ENCODE measurements at places on chromosomes 7 and 10. TPM values are rescaled to one million over a fixed set of nuclear protein-coding genes. Genes with fewer than 3 reads are reported as not detected.

The TNRC18 gene
- 48.6 TPM for total RNA-seq

- DNase-seq: peak; percentile 23
Measured at GRCh38 chr10:132451506-132452215, 54.7 kb downstream of the PWWP2B start.

- peak; percentile 27 for DNase-seq
Measured at GRCh38 chr10:101778151-101778780, 2.4 kb upstream of the FGF8 start.

GRCh38 chr10:110706690-110707098, 62.6 kb downstream of the RBM20 start:
- DNase-seq: no peak

GRCh38 chr7:151008511-151009323, 15.6 kb downstream of the ATG9B start:
- DNase-seq: peak; percentile 86

The TAF5 gene
- total RNA-seq: 4.6 TPM

DNA sequence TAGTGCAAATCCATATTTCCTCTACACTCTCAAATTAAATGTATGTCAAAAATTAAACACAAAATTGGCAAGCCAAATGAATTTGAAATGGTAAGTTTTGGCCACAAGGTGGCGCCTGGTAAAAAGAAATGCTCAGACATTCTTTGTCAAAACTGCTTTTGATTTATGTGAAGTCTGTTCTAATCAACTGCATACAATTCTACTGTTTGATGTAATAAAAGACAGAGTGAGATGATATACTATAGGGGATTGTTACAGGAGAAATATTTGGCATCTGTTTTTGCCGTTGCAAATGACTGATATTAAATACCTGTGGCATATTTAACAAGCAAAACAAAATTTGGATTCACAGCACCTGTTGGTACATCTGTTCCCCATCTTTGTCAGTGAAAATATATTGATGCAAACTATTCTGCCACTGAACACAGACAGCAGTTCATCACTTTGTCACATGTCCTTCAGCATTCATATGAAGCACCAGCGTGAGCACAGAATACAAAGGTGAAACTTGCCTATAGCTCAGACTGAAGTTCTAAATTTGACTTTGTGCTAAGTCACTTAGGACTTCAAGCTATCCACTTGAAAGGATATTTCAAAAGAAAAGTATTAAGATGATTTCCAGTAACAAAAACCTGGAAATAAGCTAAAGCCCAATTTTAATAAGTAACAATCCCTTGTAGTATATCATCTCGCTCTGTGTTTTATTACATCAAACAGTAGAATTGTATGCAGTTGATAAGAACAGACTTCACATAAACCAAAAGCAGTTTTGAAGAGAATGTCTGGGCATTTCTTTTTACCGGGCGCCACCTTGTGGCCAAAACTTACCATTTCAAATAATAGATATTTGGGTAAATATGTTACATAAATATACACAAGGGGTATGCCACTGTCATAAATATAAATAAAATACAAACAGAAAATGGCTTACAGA, 10.2 kb upstream of the CH25H start:
- DNase-seq: peak; percentile 75

The IGFBP1 gene
- total RNA-seq: 197 TPM

DNA sequence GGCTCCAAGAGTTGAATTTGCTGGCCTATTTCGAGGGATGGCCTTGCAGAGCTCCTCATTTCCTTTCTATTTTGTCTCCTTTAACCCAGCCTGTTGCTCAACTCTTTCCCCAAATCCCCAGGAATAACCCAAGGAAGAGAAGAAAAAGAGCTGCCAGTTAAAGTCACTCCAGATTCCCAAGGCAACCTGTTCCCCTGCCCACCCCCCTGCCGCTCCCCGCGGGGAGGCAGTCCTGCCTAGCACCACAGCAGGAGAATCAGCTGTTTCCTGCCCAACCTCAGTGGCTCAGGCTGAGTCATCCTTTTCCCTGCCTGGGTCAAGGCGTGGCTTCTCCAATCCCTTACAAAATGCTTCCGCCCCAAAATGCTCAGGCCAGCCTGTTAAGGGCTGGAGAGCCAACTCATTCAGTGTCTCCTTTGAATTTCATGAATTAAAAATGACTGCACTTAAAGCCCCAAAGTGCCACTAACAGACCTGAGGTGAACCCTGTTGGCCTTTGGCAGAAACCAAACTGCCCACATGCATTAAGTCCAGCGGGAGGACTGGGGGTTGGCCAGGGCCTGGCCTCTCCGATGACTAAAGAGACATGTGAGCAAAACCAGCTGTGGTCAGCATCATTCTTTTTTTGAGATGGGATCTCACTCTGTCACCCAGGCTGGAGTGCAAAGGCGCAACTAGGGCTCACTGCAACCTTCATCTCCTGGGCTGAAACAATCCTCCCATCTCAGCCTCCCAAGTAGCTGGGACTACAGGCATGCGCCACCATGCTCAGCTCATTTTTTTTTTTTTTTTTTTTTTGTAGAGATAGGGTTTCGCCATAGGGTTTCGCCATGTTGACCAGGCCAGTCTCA, 83.2 kb upstream of the KIF5B start:
- peak; percentile 72 for DNase-seq

DNA sequence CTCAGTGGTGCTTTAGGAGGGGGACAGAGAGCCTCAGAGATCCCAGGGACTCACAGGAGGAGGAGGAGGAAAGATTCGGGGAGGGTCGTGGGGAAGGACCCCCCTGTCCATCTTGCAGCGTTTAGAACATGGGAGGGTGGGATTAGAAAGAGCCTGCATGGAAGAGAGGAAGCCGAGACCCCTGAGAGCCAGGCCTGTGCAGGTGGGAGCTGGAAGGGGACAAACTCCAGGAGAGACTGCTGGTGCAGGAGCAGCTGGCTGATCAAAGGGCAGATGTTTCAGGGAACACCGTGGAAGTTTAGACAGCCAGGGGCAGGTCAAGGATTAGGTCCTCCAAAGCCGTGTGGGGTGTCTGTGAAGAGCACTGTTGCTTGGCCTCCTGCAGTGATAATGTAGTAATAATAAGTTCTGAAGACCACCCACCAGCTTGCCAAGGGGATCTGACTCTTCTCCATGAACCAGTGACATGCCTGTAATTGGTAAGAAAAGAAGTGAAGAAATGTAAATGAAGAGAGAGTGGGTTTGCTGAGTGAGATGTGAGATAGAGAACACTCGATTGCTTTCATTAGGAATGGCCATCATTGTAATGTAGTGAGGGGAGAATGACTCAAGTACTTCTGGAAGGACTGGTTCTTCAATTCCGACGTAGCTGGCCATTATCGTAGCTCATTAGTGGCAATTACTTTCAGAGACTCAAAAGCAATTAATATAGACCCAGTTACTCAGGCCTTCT, 425.6 kb downstream of the PAXIP1 start:
- DNase-seq: no peak

The CALML3 gene
- not detected for total RNA-seq

DNA sequence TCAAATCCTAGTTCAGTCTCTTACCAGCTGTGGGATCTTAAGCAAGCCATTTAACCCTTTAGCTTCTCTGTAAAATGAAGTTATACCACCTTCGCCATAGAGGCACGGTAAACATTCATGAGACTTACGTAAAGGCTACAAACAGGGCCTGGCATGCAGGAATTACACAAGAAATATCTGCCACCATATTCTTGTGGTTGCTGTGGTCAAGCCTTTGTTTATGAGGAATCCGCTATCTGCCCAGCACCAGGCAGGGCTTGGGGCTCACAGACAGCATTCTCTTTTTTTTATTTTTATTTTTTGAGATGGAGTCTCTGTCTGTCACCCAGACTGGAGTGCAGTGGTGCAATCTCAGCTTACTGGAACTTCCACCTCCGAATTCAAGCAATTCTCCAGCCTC, 9.9 kb downstream of the AIFM2 start:
- no peak for DNase-seq

- DNase-seq: no peak
Measured at GRCh38 chr10:13206546-13207443, 27.4 kb downstream of the UCMA start.

DNA sequence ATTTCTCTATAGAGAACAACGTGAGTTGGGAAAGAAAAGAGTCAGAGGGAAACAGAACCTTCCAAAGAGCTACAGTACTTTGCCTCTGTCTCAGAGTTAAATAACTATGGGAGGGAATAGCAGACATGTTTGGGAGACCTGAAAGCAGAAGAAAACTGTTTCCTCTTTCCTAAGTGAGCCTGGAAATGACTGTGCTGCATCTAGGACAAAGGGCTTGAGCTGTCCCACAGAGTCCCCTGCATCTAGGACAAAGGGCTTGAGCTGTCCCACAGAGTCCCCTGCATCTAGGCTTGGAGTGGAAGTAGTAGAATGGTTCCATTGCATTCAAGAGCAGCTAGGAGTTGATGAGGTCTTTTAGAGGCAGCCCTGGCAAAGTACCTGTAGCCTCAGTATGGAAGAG, 149.7 kb downstream of the DKK1 start:
- DNase-seq: no peak

The CLCN1 gene
- total RNA-seq: not detected

DNA sequence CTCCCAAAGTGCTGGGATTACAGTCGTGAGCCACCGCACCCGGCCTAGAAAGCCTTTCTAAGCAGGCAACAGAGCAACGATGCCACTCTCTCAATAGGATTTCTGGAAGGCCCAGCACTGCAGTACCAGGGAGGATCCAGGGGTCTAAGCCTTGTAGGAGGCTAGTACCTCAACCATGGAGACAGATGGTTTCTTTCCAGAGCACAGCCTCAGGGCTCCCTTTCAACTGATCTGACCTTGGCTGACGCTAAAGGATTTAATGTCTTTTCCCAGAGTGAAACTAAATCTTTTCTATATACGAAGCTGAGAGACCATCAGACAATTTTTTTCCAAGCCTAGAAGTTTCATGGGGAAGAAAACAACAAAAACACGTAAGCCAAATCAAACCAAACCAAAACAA, 78.0 kb downstream of the WDR11 start:
- DNase-seq: no peak

The CHAT gene
- not detected for total RNA-seq

DNA sequence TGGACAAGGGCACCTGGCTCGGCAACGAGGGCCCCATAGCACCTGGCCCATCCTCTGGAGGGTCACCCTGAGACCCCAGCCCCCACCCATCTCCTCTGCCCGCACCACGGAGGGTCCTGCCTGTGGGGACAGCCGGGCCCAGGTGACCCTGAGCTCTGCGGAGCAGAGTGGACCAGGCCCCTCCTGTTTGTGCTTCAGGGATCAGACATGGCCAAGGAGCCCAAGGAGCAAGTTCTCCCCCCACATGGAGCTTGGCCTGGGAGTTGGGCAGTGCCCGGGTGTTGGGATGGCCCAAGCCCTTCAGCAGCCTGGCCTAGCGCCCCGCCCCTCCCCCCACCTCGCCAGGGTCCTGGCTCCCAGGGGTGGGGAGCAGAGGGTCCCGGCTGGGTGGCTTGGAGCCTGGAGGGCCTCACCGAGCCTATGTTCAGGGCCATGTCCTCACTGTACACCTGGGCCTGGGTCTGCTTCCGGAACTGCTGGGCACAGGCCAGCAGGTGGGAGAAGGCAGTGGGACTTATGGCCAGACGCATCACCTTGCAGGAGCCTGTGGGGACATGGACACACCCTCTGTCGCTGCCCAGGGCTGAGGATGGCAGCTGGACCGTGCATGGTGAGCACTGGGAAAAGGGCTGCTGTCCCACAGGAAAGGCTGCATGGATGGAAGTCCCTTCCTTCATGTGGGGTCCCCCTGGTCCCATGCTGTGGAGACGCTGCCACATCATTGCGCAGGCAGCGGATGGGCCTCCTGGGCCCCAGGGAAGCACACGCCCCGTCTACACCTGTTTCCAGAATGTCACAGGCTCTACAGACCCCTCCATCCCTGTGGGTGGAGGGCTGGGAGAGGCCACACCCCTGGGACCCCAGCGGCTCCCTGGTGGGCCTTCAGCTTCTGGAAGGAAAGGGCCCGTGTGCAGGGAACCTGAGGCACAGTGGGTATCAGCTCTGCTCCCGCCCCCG, 49.2 kb upstream of the NKX6-2 start:
- no peak for DNase-seq

The CREB5 gene
- 15.0 TPM for total RNA-seq

The PHKG1 gene
- 1.1 TPM for total RNA-seq

DNA sequence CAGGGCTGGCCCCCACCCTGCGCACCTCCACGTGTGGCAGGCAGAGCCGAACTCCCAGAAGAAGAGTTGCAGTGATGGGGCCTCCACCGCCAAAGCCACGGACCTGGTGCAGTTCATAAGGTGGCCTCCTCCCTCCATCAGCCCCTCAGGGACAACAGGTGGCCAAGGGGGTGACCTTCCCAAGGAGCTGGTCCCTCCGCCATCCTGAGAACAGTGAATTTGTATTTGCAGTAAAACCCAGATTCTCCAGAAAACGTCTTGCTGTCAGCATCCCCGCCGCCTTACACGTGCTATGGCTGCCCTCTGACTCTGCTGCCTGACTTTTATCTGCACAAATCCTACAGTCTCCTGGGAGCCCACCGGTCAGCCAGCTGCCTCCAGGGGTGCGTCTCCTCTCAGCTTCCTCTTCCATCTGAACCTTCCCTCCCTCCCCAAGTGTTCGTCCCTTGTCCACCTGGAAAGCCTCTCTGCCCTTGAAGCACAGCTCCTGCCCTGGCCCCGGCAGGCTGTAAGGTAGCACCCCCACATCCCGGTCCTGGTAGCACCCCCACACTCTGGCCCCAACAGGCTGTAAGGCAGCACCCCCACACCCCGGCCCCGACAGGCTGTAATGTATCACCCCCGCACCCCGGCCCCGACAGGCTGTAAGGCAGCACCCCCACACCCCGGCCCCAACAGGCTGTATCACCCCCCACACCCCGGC, 311.8 kb downstream of the PTPRN2 start:
- no peak for DNase-seq

DNA sequence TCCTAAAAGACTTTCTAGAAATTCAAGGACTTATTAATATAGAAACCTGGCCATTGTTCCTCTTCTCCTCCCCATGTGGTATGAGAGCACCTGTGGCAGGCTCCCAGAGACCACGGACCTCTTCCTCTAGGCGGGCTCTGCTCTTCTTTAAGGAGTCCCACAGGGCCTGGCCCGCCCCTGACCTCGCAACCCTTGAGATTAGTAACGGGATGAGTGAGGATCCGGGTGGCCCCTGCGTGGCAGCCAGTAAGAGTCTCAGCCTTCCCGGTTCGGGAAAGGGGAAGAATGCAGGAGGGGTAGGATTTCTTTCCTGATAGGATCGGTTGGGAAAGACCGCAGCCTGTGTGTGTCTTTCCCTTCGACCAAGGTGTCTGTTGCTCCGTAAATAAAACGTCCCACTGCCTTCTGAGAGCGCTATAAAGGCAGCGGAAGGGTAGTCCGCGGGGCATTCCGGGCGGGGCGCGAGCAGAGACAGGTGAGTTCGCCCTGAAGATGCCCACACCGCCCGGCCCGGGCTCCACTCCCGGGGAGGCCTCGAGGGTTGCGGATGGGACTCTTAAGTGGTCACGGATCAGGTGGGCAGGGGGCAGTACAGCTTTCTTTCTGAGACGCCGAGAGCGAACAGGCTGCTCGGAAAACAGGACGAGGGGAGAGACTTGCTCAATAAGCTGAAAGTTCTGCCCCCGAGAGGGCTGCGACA, at the start of gene SLC26A4:
SLC26A4 (plus strand) TSS at position 448 of the 700 bp plus-strand sequence. CDS start 814 bp downstream, outside the sequence.
- DNase-seq: no peak

GRCh38 chr10:109239371-109239770, 683.9 kb downstream of the XPNPEP1 start:
- DNase-seq: no peak

The PRLHR gene
- not detected for total RNA-seq
